Lung (tissue), 17 donors: ENCODE measurements at places on chromosomes 6 and 20. TPM values are rescaled to one million over a fixed set of nuclear protein-coding genes. Genes with fewer than 3 reads are reported as not detected.
A peak's percentile ranks its signal among the peaks of the same experiment; 100 is the strongest.

Gene SLC22A3
- 30.9 TPM for total RNA-seq

DNA sequence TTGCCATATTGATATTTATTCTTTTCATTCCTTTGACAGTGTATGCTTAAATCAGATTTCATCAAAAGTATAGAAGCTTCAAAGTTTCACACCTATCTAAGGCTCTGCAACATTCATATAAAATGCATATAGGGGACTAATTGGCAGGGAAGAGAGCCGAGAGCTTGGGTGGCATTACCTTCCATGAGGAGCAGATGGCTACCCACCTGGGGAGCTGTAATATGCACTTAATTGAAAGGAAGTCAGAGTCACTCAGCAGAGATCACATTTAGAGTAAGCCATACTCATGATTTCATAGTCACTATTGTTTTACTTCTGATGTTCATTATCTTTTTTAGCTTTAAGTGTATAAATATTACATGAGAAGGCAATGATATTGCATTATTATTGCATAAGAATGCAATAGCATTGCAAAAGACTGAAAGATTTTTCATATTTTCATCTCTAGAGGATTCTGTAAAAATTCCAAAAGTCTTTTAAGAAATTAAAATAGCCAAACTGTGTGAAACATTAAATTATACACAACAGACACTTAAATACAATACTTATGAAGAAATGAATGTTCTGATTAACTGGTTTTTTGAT, 1305.2 kb downstream of the EPHA7 start:
- H3K4me3 ChIP-seq, result no peak overlapping the region
- H3K4me1 ChIP-seq, result no peaks in the 10 kb centered on the region
- no peak overlapping the region for H3K27ac ChIP-seq
- H3K36me3 ChIP-seq, result no peaks in the 10 kb centered on the region

GRCh38 chr6:168365422-168366165, 46.0 kb upstream of the DACT2 start:
- no peaks in the 10 kb centered on the region for H3K36me3 ChIP-seq
- no peaks in the 10 kb centered on the region for H3K27me3 ChIP-seq
- H3K4me1 ChIP-seq, result no peaks in the 10 kb centered on the region
- no peak overlapping the region for H3K4me3 ChIP-seq
- H3K27ac ChIP-seq, result no peak overlapping the region

- H3K4me1 ChIP-seq, result no peaks in the 10 kb centered on the region
- H3K36me3 ChIP-seq, result no peaks in the 10 kb centered on the region
- no peak overlapping the region for H3K4me3 ChIP-seq
- no peak for DNase-seq
- H3K27ac ChIP-seq, result no peak overlapping the region
Measured at GRCh38 chr20:48211238-48211637, 426.0 kb upstream of the SULF2 start.

- DNase-seq, result peak; percentile 80
- H3K27me3 ChIP-seq, result no peaks in the 10 kb centered on the region
- H3K36me3 ChIP-seq, result no peaks in the 10 kb centered on the region
- H3K27ac ChIP-seq, result peak overlapping the region; percentile 20
- no peak overlapping the region for H3K4me3 ChIP-seq
- H3K4me1 ChIP-seq, result no peaks in the 10 kb centered on the region
Measured at GRCh38 chr6:52995913-52996645, 995 bp upstream of the GSTA4 start.

DNA sequence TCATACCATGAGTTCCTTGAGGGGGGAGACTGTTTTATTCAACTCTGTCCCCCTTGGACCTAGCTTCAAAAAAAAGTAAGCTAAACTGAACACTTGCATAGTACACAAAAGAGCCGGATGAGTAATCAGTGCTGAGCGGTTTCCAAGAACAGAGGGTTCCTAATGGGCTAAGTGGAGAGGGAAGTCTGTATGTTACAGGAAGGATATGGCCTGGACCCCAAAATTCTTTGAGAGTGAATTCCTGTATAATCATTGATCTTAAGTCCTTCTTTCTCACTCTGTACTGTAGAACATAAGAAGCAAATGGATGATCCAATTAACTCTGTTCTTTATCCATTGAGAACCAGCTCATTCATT, 324.7 kb upstream of the CNR1 start:
- H3K36me3 ChIP-seq, result no peaks in the 10 kb centered on the region
- no peaks in the 10 kb centered on the region for H3K4me1 ChIP-seq
- no peak overlapping the region for H3K4me3 ChIP-seq

Gene WFDC9
- not detected for total RNA-seq

Gene C6orf141
- total RNA-seq, result 4.5 TPM

DNA sequence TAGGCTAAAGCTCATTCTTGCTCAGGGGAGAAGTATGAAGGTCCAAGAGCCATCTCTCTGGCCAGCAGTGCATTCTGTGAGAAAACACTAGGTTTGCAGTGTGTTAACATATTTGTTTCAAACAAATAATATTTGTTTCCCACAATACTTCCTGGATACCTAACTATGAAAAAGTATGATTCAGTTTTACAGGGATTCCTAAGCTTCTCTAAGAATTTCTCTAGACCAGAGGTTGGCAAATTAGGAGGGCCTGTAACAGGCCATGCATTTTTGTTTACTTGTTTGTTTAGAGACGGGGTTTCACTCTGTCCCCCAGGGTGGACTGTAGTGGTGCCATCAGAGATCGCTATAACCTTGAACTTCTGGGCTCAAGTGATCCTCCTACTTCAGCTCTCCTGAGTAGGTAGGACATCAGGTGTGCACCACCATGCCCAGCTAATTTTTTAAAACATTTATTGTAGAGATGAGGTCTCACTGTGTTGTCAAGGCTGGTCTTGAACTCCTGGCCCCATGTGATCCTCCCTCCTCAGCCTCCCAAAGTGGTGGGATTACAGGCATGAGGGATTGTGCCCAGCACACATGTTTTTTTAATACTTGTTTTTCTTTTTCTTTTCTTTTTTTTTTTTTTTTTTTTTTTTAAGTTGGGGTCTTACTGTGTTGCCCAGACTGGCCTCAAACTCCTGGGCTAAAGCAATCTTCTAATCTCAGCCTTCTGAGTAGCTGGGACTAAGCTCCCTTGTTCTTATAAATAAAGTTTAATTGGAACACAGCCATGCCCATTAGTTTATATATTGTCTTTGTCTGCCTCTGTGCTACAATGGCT, 71.7 kb downstream of the ADGRG6 start:
- H3K4me3 ChIP-seq, result no peak overlapping the region
- H3K27me3 ChIP-seq, result no peaks in the 10 kb centered on the region
- no peak for DNase-seq
- H3K4me1 ChIP-seq, result peaks cover 2% of the 10 kb centered on the region

DNA sequence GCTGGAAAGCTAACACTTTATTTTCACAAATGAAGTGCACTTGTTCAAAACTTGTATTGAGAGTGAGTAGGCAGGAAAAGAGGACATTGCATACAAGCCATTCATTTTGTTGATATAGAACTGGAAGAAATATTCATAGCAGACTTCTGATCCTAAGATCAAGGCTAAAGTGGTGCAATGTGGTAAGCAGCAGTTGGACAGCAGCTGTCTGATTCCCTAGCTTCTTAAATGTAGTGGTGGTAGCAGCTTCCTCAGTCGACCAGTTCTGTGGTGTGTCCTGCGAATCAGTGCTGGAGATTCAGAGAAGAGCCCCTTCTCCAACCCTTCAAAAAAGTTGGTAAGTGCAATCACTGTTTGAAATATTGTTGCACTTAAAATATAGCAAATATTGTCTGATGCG, 281.7 kb upstream of the GJE1 start:
- no peaks in the 10 kb centered on the region for H3K27me3 ChIP-seq
- no peak for DNase-seq
- H3K4me3 ChIP-seq, result no peak overlapping the region
- H3K36me3 ChIP-seq, result no peaks in the 10 kb centered on the region
- no peaks in the 10 kb centered on the region for H3K4me1 ChIP-seq

DNA sequence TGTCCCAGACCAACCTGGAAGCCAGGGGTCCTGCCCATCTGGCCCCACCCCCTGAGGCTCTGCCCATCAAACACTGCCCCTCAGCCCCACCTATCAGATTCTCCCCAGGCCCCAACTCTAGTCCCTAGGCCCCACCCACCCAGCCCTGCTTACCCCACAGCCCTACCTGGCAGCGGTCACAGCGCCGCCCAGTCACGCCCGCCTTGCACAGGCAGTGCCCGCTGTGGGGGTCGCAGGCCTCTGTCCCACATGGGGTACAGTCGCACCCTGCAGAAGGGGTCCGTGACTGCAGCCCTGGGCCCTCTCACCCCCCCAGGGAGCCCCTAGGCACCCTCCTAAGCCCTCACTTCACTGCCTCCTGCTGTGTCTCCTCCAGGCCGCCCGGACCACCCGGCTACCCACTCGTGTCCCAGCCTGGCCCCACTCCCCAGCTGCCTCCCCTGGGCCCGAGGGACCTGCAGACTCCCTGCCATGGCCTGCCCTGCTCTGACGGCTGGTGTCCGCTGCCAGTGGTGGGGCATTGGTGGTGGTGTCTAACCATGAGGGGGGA, 19.8 kb downstream of the ADRM1 start:
- no peaks in the 10 kb centered on the region for H3K36me3 ChIP-seq
- no peak overlapping the region for H3K4me3 ChIP-seq
- H3K27ac ChIP-seq, result no peak overlapping the region
- DNase-seq, result no peak
- H3K4me1 ChIP-seq, result no peaks in the 10 kb centered on the region
- H3K27me3 ChIP-seq, result no peaks in the 10 kb centered on the region

DNA sequence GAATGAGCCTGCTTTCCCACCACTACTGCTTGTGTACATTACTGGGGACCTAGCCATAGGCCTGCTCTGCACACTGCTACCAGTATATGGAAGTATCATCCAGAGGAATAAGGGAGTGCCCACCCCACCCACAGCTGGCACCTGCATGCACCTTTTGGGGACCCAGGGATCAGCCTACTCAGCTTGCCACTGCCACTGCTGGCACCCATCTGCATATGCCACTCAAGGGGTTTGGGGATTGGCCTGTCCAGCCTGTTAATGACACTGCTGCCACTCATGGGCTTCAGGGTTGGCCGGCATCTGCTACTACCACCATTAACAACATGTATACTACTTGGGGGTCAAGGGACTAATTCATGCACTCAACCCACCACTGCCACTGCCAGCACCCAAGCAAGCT, 832.1 kb downstream of the PHF3 start:
- no peak for DNase-seq
- H3K27ac ChIP-seq, result no peak overlapping the region
- H3K4me1 ChIP-seq, result no peaks in the 10 kb centered on the region
- no peak overlapping the region for H3K4me3 ChIP-seq
- no peaks in the 10 kb centered on the region for H3K36me3 ChIP-seq
- no peaks in the 10 kb centered on the region for H3K27me3 ChIP-seq

Gene SLC22A1
- total RNA-seq, result 2.5 TPM

- H3K4me3 ChIP-seq, result no peak overlapping the region
- H3K27ac ChIP-seq, result no peak overlapping the region
- H3K4me1 ChIP-seq, result no peaks in the 10 kb centered on the region
Measured at GRCh38 chr6:29336269-29336668, 32.4 kb downstream of the OR5V1 start.

GRCh38 chr6:157017861-157018260, 240.7 kb downstream of the ARID1B start:
- DNase-seq, result no peak
- H3K4me1 ChIP-seq, result peaks cover 9% of the 10 kb centered on the region
- no peak overlapping the region for H3K27ac ChIP-seq
- H3K27me3 ChIP-seq, result no peaks in the 10 kb centered on the region

GRCh38 chr6:20572940-20573339, 38.7 kb downstream of the CDKAL1 start:
- peak; percentile 72 for DNase-seq
- H3K36me3 ChIP-seq, result no peaks in the 10 kb centered on the region
- no peak overlapping the region for H3K27ac ChIP-seq
- H3K4me3 ChIP-seq, result no peak overlapping the region
- H3K27me3 ChIP-seq, result no peaks in the 10 kb centered on the region

- no peaks in the 10 kb centered on the region for H3K27me3 ChIP-seq
- DNase-seq, result peak; percentile 42
- H3K4me1 ChIP-seq, result peaks cover 2% of the 10 kb centered on the region
- peak overlapping the region; percentile 61 for H3K27ac ChIP-seq
- no peak overlapping the region for H3K4me3 ChIP-seq
Measured at GRCh38 chr6:128491100-128491581, 29.3 kb downstream of the PTPRK start.

GRCh38 chr6:149489967-149490366, 5.2 kb upstream of the ZC3H12D start:
- H3K4me3 ChIP-seq, result no peak overlapping the region
- DNase-seq, result no peak
- no peak overlapping the region for H3K27ac ChIP-seq
- peaks cover 3% of the 10 kb centered on the region for H3K4me1 ChIP-seq

- H3K4me3 ChIP-seq, result no peak overlapping the region
- H3K36me3 ChIP-seq, result no peaks in the 10 kb centered on the region
- H3K27me3 ChIP-seq, result no peaks in the 10 kb centered on the region
- peak; percentile 82 for DNase-seq
- H3K4me1 ChIP-seq, result no peaks in the 10 kb centered on the region
- H3K27ac ChIP-seq, result no peak overlapping the region
Measured at GRCh38 chr20:53677447-53678314, 84.0 kb upstream of the ZNF217 start.

DNA sequence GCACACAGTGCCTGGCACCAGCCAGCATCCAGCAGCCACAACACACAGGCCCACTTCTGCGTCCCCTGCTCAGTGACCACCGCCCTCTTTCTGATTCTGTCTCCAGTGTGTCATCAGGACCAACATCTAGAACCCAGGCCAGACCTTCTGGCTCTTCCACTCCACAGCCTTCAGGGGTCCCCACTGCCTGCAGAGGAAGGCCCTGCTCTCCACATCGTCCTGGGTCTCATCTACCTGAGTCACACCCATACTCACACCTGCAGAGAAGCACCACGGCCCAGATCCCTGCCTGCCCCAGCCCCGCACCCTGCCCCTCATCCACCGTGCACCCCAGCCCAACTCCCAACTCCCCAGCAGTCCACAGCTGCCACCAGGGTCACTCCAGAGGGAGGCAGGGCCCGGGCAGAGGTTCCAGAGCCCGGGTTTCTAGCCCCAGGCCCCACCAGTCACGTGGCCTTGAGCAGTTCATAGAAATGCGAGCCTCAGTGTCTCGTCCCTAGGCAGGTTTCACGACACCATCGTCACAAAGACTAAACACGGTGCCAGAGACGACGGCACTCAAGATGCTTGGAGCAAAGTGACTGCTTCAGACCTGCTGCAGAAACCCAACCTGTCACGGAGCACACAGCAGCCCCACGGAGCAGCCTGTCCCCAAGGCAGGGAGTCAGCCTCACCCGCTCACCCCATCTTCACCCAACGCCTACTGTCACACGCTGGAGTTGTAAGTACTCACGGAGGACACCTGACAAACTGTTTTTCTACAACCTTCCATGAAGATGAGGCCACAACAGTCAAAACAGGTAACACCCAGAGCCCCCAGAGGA, 16.1 kb downstream of the TAF4 start:
- DNase-seq, result no peak
- H3K4me1 ChIP-seq, result peaks cover 6% of the 10 kb centered on the region
- H3K27me3 ChIP-seq, result no peaks in the 10 kb centered on the region
- peaks cover 2% of the 10 kb centered on the region for H3K36me3 ChIP-seq
- H3K4me3 ChIP-seq, result no peak overlapping the region

Gene SLC22A2
- not detected for total RNA-seq

DNA sequence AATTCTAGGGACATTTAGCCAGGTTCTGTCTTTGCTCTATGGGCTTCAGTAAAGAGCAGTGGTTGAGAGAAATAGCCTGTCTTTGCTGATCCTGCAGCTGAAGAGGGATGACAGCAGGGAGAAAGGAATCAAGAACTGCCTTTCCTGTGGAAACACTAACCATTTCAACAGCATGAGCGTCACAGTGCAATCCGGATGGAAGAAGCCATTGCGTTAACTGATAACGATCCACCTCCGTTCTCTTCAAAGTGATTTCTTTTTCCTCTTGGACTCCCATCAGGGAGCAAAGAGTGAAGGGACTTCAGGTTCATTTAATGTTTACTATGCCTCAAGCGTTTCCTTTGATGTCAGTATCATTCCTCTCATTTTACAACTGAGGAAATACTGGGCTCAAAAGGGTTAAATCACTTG, 35.2 kb upstream of the EEF1E1 start:
- no peaks in the 10 kb centered on the region for H3K4me1 ChIP-seq
- H3K27me3 ChIP-seq, result no peaks in the 10 kb centered on the region
- no peak for DNase-seq
- H3K36me3 ChIP-seq, result no peaks in the 10 kb centered on the region
